ENCODE measurements at places on chromosomes 2 and 18.

GRCh38 chr2:241366678-241367077 is 10.6 kb downstream of the FARP2 start:
- no peak for DNase-seq

GRCh38 chr2:216210701-216211540 is 101.8 kb downstream of the XRCC5 start:
- DNase-seq = no peak

DNA sequence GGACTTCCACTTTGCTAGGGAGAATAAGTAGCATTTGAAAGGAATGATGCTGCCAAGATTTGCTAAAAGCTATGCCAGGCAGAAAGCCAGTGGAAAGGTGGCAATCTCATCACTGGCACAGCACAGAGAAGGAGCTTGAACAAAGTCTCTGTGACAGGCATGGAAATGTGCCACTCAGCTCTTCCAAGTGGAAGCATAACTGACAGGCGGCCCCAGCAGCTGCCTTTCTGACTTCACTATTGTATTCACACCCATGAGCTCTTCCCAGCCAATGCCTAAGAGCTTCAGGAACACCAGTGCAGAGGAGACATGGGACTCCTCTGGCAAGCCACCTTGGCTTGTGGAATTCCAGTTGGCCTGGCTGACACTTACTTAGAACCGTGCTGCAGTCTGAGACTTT is 134.6 kb upstream of the REG3G start:
- DNase-seq = no peak

GRCh38 chr18:45236676-45237075 is 378.6 kb upstream of the SLC14A2 start:
- DNase-seq = no peak

- no peak for DNase-seq
These were observed 25.6 kb downstream of the GPR155 start for GRCh38 chr2:174461221-174461620.

DNA sequence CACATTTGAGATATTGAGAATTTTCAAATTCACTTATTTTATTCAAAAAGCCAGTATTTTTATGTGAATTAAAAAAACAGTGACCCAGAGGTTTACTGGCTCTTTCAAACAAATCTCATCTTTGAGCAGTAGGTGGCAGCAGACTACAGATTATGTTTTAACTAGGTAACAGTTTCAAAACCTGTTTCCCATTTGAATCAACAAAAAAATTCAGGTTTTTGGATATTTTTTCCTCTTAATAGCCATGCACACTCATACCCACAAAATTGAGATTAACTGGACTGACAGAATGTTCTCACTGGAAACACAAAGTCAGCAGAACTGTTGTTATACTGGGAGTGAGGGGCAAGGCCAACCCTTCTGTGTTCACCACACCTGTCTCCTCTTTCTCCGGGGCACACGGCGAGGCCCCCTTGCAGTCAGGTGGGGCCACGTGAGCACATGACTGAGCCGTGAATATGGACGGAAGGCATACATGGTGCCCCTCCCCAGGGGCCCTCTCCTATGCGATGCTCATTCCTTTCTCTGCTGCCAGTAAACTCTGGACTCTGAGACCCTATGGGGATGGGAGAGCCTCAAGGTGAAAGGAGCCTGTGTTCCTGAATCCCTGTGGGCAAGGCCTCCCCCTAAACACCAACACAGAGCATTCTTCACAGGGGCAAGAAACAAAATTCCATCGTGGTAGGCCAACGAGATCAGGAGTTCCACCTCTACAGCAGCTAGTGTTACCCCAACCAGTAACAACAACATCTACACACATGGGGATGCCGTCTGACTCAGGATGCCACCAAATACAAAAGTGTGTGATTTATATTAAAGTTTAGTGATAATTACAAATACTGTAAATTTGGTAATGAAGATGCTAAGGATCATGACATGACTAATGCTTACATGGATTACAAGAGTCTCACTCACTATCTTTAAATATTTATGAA is 80.4 kb downstream of the LPIN2 start:
- DNase-seq = peak; percentile 8
